Kidney (tissue), 22 donors: ENCODE measurements at places on chromosomes 6 and 20. TPM values are rescaled to one million over a fixed set of nuclear protein-coding genes. Genes with fewer than 3 reads are reported as not detected.

- no peaks in the 10 kb centered on the region for H3K36me3 ChIP-seq
- no peak for DNase-seq
- H3K4me1 ChIP-seq = peaks cover 3% of the 10 kb centered on the region
- no peaks in the 10 kb centered on the region for H3K27me3 ChIP-seq
Measured at GRCh38 chr6:39490108-39490507, 167.6 kb upstream of the KCNK16 start.

DNA sequence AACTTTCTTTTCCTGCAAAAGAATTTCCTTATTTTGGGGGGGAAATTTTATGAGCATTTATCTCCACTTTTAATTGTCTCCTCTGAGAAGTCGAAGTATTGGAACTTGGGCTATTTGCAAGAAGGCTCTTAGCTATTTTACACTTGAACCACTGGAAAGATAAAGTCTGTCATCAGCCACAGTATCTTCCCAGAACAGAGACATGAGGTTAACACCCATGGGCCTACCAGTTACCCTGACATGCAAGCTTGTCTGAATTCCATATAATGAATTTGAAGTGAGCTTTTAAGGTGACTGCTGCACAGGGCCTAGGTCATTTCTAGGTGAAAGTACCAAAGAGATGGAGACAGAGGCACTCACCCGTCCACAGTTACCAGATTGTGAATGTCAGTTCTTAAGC, 193.1 kb downstream of the SIM1 start:
- H3K27ac ChIP-seq = no peak overlapping the region
- no peaks in the 10 kb centered on the region for H3K4me1 ChIP-seq
- DNase-seq = no peak
- H3K27me3 ChIP-seq = no peaks in the 10 kb centered on the region

- no peaks in the 10 kb centered on the region for H3K36me3 ChIP-seq
- no peak overlapping the region for H3K4me3 ChIP-seq
- no peaks in the 10 kb centered on the region for H3K27me3 ChIP-seq
- H3K27ac ChIP-seq = no peak overlapping the region
- no peak for DNase-seq
- H3K4me1 ChIP-seq = no peaks in the 10 kb centered on the region
Measured at GRCh38 chr6:85394853-85395538, 54.9 kb upstream of the NT5E start.

- H3K4me1 ChIP-seq = no peaks in the 10 kb centered on the region
- H3K36me3 ChIP-seq = no peaks in the 10 kb centered on the region
- H3K27me3 ChIP-seq = no peaks in the 10 kb centered on the region
Measured at GRCh38 chr6:110652520-110652919, 162.7 kb downstream of the CDK19 start.

DNA sequence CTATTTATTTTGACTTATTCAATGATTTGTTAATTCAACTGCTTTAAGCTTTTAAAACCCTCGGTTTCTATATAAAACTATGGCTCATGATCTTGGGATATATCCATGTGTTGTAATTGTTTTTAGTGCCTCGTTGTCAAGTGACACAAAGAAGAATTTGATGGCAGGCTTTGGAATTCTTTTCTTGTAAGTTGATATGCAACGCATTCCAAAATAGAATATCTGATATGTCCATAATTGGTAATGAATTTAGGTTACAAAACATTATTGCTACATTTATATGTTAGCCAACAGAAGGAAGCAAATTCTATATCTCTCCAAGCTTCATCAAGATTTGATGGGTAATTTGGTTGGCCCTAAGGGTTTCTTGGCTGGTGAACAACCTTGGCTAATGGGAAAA, 220.4 kb upstream of the RIMS1 start:
- H3K4me1 ChIP-seq = no peaks in the 10 kb centered on the region
- DNase-seq = no peak
- H3K27ac ChIP-seq = no peak overlapping the region
- H3K4me3 ChIP-seq = no peak overlapping the region
- H3K36me3 ChIP-seq = no peaks in the 10 kb centered on the region

DNA sequence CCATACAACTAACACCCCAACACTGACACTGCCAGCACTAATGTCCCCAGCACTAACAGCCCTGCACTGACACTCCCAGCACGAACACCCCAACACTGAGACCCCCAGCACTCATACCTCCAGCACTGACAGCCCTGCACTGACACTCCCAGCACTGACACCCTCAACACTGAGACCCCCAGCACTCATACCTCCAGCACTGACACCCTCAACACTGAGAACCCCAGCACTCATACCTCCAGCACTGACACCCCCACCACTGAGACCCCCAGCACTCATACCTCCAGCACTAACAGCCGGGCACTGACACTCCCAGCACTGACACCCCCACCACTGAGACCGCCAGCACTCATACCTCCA, 57.2 kb downstream of the ERMARD start:
- H3K4me1 ChIP-seq = no peaks in the 10 kb centered on the region
- no peak overlapping the region for H3K4me3 ChIP-seq
- no peaks in the 10 kb centered on the region for H3K36me3 ChIP-seq
- no peak overlapping the region for H3K27ac ChIP-seq
- peaks cover 3% of the 10 kb centered on the region for H3K27me3 ChIP-seq
- DNase-seq = peak; percentile 16

DNA sequence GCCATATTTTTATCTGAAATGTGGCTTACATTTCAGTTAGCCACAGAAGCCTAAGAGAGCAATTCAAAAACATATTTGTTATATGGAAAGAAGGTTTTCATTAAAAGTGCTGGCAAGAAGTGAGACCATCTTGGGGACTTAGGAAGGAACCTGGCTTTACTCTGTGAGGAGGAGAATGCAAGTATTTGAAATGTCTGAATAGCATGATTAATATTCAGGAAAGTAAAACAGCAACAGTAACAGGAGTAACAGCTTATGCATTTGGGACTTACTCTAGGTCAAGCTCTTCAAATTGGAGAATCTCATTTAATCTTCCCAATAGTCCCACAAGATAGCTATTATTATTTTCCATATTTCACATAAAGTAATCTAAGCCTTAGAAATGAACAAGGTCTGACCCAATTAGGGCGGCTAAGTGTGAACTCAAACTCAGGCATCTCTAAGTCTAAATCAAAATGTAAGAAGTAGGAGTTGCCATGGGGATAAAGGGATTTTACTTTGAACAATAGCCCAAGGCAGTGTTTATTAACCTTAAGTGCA, 816.5 kb downstream of the BCKDHB start:
- DNase-seq = no peak
- H3K36me3 ChIP-seq = no peaks in the 10 kb centered on the region
- H3K27me3 ChIP-seq = no peaks in the 10 kb centered on the region
- H3K4me1 ChIP-seq = no peaks in the 10 kb centered on the region
- H3K4me3 ChIP-seq = no peak overlapping the region

- H3K36me3 ChIP-seq = peaks cover 8% of the 10 kb centered on the region
- H3K4me1 ChIP-seq = no peaks in the 10 kb centered on the region
- H3K27me3 ChIP-seq = no peaks in the 10 kb centered on the region
- no peak overlapping the region for H3K4me3 ChIP-seq
Measured at GRCh38 chr6:36683145-36683655, 4.7 kb downstream of the CDKN1A start.

Gene MYCT1
- 14.2 TPM for total RNA-seq

Gene TLDC2
- total RNA-seq = 2.3 TPM

Gene SSTR4
- not detected for total RNA-seq

Gene SOX4
- total RNA-seq = 36.5 TPM

Gene KIF13A
- 35.9 TPM for total RNA-seq

Gene NMBR
- not detected for total RNA-seq

Gene CCDC167
- 15.7 TPM for total RNA-seq
